EL (cell line): ENCODE measurements at places on chromosomes 7 and 10.
A peak's percentile ranks its signal among the peaks of the same experiment; 100 is the strongest.

DNA sequence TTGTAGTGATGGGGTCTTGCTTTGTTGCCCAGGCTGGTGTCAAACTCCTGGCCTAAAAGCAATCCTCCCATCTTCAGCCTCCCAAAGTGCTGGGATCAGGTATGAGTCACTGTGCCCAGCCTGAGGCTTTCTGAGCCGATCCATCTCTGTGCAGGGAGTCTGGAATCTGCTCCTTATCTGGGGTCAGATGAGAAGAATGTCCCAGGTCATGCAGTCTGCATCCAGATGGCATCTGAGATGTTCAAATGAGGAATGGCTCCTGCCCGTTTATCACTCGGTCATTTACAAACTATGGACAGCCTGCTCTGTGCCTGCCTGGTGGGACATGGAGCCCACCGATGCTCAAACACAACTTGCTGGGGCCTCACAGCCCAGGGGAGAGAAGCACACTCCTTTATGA is 11.1 kb upstream of the SLC18A3 start:
- peak; percentile 91 for DNase-seq

GRCh38 chr10:105691811-105692210 is 1050.7 kb downstream of the SORCS3 start:
- peak; percentile 12 for DNase-seq

- peak; percentile 30 for DNase-seq
These were observed 17.0 kb downstream of the PNLIPRP3 start for GRCh38 chr10:116444527-116445142.

DNA sequence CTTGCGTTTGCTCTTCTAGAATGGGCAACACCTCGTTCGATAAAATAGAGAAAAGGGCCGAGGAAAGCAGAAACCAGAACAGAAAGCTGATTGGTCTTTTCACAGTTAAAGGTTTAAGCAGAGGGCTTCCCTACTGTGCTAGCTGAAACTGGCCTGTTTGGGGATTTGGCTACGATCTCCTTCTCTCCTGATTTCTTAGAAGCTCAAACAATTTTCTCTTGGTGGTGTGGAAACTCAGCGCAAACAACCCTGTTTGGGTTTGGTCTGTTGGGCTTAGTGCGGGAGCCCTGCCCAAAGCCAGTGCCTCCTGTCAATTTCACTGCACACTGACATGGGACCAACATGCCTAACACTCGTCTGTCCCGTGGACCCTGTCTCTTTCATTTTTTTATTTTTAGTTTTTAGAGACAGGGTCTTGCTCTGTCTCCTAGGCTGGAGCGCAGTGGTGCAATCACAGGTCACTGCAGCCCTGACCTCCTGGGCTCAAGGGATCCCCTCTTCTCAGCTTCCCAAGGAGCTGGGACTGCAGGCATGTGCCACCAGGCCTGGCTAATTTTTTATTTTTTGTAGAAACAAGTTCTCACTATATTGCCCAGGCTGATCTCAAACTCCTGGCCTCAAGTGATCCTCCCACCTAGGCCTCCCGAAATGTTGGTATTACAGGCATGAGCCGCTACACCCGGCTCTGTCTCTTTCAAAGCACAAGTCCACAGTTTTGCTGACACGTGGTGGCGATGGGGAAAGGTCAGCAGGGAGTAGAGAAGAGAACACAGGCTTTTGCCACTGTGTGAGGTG is 16.5 kb upstream of the BNIP3 start:
- DNase-seq, result no peak

DNA sequence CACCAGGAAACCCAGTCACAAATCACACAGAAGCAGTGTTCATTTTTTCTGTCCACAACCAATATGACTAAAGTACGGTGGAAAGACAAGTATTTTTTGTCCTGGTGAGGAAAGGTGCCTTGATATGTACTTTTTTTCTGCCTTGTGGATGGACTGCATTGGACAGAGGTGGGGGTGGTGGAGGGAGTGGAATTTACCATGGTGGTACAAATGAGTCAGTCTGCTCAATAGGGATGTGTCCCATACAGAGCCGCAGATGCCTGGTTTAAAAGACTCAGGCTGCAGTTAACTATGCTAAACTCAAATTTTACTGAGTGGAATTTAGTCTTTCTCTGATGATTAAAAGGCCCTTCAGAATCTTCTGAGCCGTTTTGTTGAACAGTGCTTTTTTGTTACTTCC is 674.5 kb upstream of the GALNT17 start:
- no peak for DNase-seq

- no peak for DNase-seq
These were observed 300.9 kb upstream of the NPSR1 start for GRCh38 chr7:34357068-34357467.

- DNase-seq, result no peak
These were observed 158.0 kb downstream of the PAXIP1 start for GRCh38 chr7:154844955-154845354.

DNA sequence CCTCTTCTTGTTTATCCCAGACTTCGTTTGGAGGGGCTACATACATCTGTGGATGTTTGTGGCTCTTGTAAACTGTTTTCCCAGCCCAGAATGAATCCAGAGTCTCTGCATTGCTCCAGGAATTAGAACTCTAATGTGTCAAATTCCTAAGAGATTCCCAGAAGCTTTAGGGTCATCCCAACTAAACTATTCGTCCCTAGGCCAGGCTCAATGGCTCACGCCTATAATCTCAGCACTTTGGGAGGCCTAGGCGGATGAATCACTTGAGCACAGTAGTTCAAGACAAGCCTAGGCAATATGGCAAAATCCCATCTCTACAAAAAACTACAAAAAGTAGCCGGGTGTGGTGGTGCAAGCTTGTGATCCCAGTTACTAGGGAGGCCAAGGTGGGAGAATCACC is 28.5 kb downstream of the ARHGAP19 start:
- no peak for DNase-seq

GRCh38 chr10:106996510-106996909 is 168.0 kb downstream of the SORCS1 start:
- no peak for DNase-seq
